CD4-positive, alpha-beta T cell treated with Interleukin-6 for 4 hours (primary cell): ENCODE measurements at places on chromosomes 2 and 18.

DNA sequence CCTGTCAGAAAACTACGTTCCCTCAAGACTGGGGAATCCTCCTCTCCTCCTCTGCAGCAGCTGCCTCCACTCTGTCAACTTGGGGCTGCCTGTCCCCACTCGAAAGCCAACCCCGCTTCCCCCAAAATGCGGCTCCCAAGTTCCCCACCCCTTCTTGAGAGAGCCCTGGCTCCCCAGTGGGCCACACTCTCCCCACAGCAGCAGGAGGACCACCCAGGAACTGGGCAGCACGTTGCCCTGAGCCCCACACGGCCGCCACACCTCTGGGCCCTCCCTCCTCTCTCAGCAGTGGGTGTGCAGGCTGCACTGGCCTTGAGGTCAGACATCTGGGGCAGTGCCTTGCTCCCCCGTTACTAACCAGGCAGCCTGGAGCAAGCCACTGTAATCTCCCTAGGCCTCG is 9.6 kb upstream of the TEX51 start:
- DNase-seq = no peak

GRCh38 chr2:55976681-55977080 is 53.1 kb upstream of the EFEMP1 start:
- no peak for DNase-seq

DNA sequence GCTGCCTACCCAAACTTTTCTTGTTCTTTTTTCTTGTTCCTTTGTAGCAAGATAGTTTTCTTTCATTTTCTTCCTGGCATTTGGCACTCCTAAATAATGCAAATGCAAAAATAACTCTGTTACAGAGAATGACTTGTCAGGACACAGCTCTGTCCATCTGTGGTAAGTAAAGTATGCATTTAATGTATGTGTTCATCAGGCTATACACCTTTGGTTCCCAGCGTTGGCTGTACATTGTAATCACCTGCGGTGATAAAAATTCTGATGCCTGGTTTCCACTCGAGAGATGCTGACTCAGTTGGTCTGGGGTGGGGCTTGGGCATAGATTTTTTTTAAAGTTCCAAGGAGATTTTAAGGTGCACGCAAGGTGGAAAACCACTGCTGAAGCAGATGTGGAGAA is at the start of gene SERPINB13:
Gene SERPINB13, plus strand, starts transcription at position 378 of the 400 bp plus-strand sequence. CDS start 1,325 bp downstream, outside the sequence.
- DNase-seq = no peak

- no peak for DNase-seq
These were observed 37.5 kb downstream of the DHRS9 start for GRCh38 chr2:169106563-169107545.

DNA sequence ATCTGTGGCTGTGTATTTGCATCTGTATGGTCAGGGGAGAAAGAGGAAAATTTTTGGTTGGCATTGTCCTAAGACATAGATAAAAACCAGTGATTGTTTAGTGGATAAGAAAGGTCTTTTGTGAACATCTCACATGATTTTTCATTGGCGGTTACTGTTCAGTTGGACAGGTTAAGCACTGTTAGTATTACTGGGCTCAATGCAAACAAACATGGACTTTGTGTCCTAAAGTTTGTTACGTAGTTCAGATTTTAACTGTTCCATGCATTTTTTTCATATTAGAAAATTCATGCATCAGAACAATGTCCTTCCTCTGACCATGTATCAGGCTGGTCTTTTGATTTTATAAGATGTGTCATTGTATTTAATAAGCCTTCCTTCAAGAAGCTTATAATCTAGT is 368.0 kb downstream of the MEIS1 start:
- DNase-seq = no peak
